Stimulated activated CD4-positive, alpha-beta T cell treated with anti-CD3 and anti-CD28 coated beads, Interleukin-4, amount 100 ng/mL, for 4 hours (primary cell): ENCODE measurements at places on chromosomes 16 and 17.

DNA sequence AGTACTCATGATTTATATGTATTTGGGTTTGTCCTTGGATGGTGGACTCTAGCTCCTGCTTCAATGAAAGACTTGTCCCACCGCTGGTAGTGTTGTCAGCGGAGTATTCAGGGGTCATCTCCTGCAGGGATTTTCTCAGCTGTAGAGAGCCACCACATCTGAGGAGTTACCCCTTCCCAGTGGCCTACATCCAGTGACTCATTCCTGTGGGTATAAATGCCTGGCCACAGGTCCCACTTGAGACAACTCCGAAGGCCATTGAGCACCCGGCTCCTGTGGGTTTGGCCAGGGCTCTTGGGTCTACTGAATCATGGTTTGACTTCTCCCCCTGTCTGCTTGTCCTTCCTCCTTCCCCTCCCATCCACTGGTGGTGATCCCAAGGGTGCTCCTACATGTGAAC lies 34.6 kb upstream of the WSB1 start:
- DNase-seq, result no peak

- DNase-seq, result no peak
Observed at GRCh38 chr17:55291114-55291507, 26.4 kb downstream of the HLF start.

- no peak for DNase-seq
Observed at GRCh38 chr16:88333848-88334777, 48.6 kb upstream of the ZNF469 start.

- no peak for DNase-seq
Observed at GRCh38 chr16:46736695-46737094, 11.4 kb downstream of the MYLK3 start.

GRCh38 chr16:22189473-22190080 lies 16.5 kb upstream of the EEF2K start:
- DNase-seq, result no peak

DNA sequence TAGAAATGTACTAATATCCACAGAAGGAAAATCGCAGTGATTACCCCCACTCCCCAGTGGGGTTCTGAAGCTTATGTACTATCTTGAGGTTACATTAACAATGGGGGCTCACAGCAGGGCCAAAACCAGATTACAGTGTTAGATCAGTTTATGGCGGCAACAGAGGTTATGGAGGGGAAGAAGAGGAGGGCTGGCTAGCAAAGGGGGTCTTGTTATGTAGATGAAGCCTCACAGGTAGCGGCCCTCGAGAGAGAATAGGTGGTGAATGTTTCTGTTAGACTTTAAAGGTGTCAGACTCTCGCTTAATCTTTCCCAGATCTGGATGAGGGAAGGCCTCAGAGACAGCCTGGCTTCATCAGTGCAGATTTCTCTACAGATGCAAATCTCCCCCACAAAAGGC lies 22.2 kb downstream of the RNF112 start:
- no peak for DNase-seq

GRCh38 chr17:69412251-69412671 lies 2.2 kb upstream of the MAP2K6 start:
- no peak for DNase-seq

DNA sequence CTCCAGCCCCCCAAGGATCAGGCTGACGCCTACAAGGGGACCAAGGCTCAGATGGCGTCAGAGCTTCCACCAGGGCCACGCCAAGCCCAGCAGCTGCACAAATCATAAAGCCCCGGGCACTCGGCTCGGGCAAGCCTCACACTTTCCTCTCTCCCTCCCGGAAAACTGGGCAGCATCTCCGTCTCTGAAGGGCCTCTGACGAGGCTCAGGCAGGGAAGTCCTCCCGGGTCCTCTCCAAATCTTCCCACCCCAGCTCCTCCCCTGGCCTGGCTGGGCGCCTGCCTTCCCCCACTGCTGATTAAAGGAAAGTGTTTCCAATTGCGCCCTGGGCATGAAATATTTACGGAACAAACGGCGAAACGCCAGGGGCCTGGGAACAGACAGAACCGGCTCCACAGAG lies 38.5 kb downstream of the PIEZO1 start:
- DNase-seq, result no peak

GRCh38 chr16:87060034-87060986 lies 256.9 kb downstream of the C16orf95 start:
- no peak for DNase-seq

- no peak for DNase-seq
Observed at GRCh38 chr17:8481089-8481488, 45.4 kb downstream of the NDEL1 start.

- DNase-seq, result no peak
Observed at GRCh38 chr17:799261-799660, 17.1 kb downstream of the MRM3 start.

GRCh38 chr16:26840691-26841090 lies 226.0 kb upstream of the C16orf82 start:
- DNase-seq, result no peak
